ENCODE measurements at places on chromosomes 1 and 21.

- no peak for DNase-seq
Observed at GRCh38 chr1:17520041-17520440, 19.5 kb upstream of the ARHGEF10L start.

GRCh38 chr1:80375109-80375508, 1368.6 kb upstream of the ADGRL4 start:
- DNase-seq = no peak

- DNase-seq = no peak
Observed at GRCh38 chr21:34938089-34938764, 110.9 kb downstream of the RUNX1 start.

DNA sequence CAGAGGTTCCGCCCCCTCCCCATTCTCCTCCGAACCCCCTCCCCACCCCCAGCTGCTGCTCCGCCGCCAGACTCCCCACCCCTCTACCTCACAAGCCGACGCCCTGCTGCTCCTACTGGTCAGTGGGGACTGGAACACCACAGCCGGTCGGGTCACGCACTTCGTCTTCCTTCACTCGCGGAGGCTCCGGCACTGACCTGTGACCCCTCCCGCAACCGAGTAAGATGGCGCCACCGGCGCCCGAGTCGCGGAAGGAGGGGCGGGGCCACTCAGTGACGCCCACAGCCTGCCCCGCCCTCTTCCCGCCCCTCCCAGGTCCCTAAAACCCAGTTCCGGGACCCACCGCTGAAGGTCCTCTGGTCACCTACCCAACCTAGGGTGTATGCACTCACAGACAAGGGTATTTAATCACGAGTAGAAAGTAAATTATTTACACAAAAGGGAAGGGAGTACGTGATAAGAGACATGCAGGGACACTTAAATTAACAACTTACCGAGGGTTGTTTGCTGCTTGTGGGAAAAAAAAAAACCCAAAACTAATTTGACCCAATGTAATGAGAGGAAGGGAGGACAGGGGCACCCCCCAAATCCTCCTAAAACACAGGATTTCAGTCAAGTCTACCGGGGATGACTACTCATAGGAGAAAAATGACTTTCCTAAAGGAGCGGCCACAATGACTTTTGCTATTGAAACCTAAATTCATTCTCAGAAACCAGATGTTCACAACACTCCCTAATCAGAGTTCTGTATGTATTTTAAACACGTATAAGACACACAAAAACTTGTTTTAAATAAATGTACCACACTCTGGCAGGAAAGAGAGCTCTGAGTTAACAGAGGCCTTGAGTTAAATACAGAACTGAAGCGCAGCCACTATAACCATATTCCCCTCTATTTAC, at the start of gene RIT1:
Gene RIT1, minus strand, starts transcription at position 194 of the 900 bp plus-strand sequence. CDS start 588 bp downstream, outside the sequence.
- peak; percentile 83 for DNase-seq

GRCh38 chr21:39616211-39616772, 3.6 kb downstream of the B3GALT5 start:
- no peak for DNase-seq

- DNase-seq = no peak
Observed at GRCh38 chr1:40712405-40712944, 21.0 kb downstream of the NFYC start.

- no peak for DNase-seq
Observed at GRCh38 chr1:243850202-243850451, at the start of gene AKT3. TSS of gene AKT3 (minus strand) at chr1:243850243. CDS start at chr1:243843170, 7,073 bp downstream.

- no peak for DNase-seq
Observed at GRCh38 chr1:205042911-205043806, at the start of gene CNTN2. TSS of gene CNTN2 (plus strand) at chr1:205043212. CDS start at chr1:205053186, 9,974 bp downstream.
